Ureter (tissue), 1 donor: ENCODE measurements at places on chromosomes 6 and 20. TPM values are rescaled to one million over a fixed set of nuclear protein-coding genes. Genes with fewer than 3 reads are reported as not detected.
A peak's percentile ranks its signal among the peaks of the same experiment; 100 is the strongest.

DNA sequence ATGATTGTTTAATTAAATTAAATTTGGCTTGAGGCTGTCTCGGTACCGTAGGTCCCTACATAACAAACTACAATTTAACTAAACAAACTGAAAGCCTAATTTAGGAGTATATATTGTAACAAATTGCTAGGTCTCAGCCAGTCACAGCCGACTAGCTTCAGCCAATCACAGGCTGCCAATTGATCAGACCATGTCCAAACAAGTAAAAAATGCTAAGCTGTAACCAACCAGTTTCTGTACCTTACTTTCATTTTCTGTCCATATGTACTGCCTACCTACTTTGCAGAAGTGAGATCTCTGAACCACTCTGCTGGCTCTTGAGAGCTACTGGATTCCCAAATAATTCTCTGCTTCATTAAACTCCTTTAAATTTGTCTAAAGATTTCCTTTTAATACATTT is 648.0 kb upstream of the GJE1 start:
- no peak for DNase-seq

- no peak for DNase-seq
Measured at GRCh38 chr6:129209355-129209754, 326.4 kb downstream of the LAMA2 start.

GRCh38 chr6:121522265-121522664 is 86.8 kb downstream of the GJA1 start:
- DNase-seq, result peak; percentile 47

- DNase-seq, result no peak
Measured at GRCh38 chr6:134394905-134395304, 77.0 kb upstream of the SGK1 start.

GRCh38 chr6:162313922-162314660 is 413.5 kb downstream of the PRKN start:
- no peak for DNase-seq

GRCh38 chr20:25336561-25337422 is 53.8 kb downstream of the ABHD12 start:
- peak; percentile 54 for DNase-seq

DNA sequence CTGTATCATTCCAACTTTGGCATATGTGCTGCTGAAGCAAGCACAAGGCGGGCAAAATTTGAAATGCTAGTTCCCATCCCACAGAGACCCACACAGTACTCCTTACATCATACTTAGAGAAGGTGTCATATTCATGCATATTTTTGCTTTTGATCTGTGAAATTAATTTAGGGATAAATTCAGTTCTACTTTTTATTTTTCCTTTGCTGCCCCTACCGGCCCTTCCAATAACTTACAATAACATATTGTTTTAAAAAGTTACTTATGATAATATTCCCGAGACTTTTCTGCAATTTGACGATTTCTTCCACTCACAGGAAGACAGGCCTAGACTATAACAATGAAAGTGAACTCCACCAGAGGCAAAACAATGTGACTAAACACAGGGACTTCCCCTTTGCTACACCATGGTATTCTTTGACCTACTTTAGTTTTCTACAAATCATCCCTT is 35.0 kb downstream of the SESN1 start:
- DNase-seq, result no peak

- DNase-seq, result no peak
Measured at GRCh38 chr6:89689732-89690131, 51.2 kb upstream of the LYRM2 start.

DNA sequence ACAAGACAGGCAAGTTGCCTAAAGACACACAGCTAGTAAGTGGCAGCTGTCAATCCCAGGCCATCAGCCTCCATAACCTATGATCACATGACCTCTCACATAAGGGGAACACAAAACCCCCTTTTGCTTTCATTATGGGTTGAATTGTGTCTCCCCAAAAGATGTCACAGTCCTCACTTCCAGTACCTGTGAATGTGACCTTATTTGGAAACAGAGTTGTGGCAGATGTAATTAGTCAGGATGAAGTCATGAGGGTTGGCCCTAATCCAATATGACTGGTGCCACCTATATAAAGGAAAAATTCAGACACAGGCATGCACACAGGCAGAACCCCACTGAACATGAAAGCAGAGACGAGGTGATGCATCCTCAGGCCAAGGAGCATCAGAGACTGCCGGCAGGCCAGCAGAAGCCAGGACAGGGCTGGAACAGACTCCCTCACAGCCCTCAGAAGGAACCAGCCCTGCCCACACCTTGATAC is 33.6 kb downstream of the GFOD1 start:
- DNase-seq, result no peak

DNA sequence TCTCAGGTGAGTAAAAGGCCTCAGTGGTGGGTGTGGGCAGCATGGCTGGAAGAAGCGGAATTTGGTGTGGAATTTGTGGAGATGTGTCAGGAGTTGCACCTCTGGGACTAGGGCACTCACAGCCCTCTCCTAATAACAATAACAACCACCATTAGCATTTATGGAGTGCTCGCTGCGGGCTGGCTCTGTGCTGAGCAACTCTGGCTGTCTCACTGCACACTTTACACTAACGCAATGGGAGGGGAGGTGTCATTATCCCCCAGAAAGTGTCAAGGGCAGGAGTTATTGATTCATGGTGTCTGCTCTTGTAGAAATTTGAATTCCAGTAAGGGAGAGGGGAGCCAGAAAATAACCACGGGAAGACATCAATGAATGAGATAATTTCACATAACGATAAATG is 22.7 kb upstream of the SCRT2 start:
- DNase-seq, result no peak

- DNase-seq, result no peak
Measured at GRCh38 chr20:59342023-59342957, 41.9 kb downstream of the EDN3 start.

PHACTR3 gene
- total RNA-seq, result 0.60 TPM

GPR63 gene
- 1.4 TPM for total RNA-seq

DEFB132 gene
- not detected for total RNA-seq

SNAI1 gene
- total RNA-seq, result 5.8 TPM

C20orf141 gene
- total RNA-seq, result not detected

VWA7 gene
- 5.5 TPM for total RNA-seq

FLRT3 gene
- 77.7 TPM for total RNA-seq
